Cerebellum (tissue), 4 donors: ENCODE measurements at places on chromosomes 4 and X. TPM values are rescaled to one million over a fixed set of nuclear protein-coding genes. Genes with fewer than 3 reads are reported as not detected.

USP17L10 gene
- total RNA-seq, result not detected

TLR7 gene
- 1.2 TPM for total RNA-seq

CXorf65 gene
- total RNA-seq, result not detected

CSAG2 gene
- not detected for total RNA-seq

PF4V1 gene
- total RNA-seq, result not detected

ERVMER34-1 gene
- total RNA-seq, result 0.82 TPM

MUC7 gene
- total RNA-seq, result not detected

PHF8 gene
- 20.0 TPM for total RNA-seq

KIF4A gene
- total RNA-seq, result 5.7 TPM

VSIG4 gene
- 16.9 TPM for total RNA-seq

DCAF8L2 gene
- total RNA-seq, result not detected

SLC35A2 gene
- 6.3 TPM for total RNA-seq

CEP44 gene
- total RNA-seq, result 36.4 TPM
